ENCODE measurements at places on chromosomes 16 and 17.

DNA sequence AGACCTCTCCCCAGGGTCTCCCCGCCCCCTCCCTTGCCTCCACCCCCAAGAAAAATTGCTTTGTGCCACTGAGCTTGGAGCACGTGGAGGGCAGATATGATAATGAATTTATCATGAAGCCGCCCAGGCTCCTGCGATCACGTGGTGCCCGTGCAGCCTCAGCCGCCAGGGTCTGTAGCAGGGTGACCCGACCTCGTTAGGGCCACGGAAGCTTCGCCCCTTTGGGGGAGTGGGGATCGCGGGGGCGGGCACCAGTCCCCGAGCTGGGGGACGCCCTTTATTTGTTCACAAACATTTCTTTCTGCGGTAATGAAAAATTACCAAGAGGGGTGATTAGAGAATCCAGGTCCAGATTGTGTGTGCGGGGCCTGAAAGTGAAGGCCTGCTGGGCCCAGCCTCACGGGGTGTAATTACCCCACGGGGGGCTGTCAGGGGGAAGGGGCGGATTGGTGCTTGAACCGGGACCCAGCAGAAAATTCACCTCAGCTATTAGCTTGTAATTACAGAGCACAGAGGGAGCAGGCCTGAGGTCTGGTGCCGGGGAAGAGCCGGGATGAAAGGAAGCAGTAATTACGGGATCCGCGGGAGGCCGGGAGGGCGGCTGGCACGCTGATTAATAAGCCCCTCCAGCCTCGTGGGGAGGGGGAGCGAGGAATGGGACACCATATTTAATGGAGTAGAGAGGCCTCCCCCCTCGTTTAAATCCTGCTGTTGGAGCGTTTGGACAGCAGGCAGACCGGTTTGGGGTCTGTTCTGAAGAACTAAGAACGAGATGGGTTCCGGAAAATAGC, 13.3 kb downstream of the GSE1 start:
- DNase-seq: no peak

DNA sequence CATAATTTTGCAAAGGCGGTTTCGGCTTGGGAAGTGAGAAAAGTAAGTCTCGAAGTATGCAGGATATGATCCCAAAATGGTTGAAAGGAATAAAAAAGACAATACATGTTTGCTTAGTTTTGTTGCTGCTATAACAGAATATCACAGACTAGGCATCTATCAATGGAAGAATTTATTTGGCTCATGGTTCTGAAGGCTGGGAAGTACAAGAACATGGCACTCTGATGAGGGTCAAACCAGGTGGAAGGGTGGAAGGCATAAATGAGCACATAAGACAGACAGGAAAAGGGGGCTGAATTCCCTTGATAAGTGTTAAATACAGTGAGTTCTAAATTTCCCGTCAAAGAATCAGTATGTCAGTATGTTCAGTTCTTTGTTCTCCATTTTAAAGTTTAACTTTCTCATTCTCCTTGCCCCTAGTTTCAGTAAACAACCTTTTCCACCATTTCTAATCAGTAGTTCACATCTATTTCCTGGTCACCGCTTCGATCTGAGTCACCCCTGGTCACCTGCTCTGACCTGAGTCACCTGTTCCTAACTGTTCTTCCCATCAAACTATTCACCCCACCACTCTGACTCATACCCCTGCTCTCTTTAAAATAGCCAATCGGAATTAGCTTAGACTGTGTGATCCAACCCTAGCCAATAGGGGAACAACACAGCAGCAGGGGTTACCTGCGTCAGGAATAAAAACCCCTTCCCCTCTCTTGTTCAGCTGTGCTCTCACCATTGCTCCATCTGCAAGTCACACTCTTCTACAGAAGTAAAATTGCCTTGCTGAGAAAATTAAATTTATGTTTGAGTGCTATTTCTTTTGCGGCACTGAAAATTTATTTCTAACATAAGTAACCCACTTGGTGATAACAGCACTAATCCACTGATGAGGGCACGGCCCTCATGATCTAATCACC, 240.8 kb downstream of the STX8 start:
- no peak for DNase-seq

- no peak for DNase-seq
Measured at GRCh38 chr17:71164561-71164960, 956.3 kb upstream of the SOX9 start.

- DNase-seq: no peak
Measured at GRCh38 chr17:31136319-31136718, 41.5 kb downstream of the NF1 start.

Measured in stimulated activated CD8-positive, alpha-beta memory T cell treated with anti-CD3 and anti-CD28 coated beads, Interleukin-4, amount 100 ng/mL, for 1 hour (primary cell).